ENCODE measurements at places on chromosomes 1 and 21.
A peak's percentile ranks its signal among the peaks of the same experiment; 100 is the strongest.

GRCh38 chr1:185112356-185112755 lies 44.4 kb downstream of the TRMT1L start:
- no peak for DNase-seq

GRCh38 chr1:106366627-106367319 lies 689.7 kb upstream of the PRMT6 start:
- no peak for DNase-seq

DNA sequence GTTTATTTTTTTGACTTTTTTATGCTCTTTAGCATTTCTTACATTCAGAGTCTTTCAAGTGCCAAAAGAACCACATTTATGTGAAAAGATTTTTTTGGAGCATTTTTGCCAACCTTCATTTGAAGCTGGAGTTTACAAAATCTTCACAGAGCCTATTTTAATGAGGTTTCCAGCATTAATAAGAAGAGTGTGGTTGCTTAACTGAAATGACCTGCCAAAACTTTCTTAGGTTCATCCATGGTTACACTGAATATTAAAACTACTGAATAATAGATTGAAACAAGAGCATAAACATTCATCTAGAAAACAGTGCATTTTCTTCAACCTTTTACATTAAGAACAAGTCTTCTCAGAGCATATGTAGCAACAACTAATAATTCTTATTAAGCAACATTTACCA lies 672.3 kb upstream of the CXADR start:
- DNase-seq = no peak

GRCh38 chr1:11790880-11791715 lies 14.7 kb downstream of the MTHFR start:
- DNase-seq = peak; percentile 98

DNA sequence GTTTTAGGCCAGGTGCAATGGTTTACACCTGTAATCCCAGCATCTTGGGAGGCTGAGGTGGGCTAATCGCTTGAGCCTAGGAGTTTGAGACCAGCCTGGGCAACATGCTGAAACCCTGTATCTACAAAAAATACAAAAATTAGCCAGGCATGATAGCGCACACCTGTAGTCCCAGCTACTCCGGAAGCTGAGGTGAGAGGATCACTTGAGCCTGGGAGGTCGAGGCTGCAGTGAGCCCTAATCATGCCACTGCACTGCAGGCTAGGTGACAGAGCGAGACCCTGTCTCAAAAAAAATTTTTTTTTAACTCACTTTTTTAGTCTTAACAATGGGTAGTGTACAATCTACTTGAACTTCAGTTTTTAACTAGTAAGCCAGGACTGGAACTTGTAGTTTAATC lies 137.5 kb downstream of the HS2ST1 start:
- no peak for DNase-seq

GRCh38 chr1:198681252-198681651 lies 42.4 kb downstream of the PTPRC start:
- DNase-seq = no peak

DNA sequence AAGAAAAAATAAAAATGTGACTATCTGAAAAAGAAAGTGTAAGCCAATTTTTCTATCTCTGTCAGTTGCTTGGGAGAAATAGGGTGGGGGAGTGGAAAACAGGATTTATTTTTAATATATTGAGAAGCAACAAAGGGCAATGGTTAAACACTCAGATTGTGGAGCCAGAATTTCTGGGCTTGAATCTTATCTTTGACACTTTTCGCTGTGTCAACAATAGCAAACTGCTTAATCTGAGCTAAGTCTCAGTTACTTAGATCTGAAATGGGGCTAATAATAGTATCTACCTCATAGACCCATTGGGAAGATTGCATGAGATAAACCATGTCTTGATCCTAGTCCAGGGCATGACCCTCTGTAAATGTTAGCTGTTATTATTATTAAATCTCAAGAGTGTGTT lies 468.1 kb downstream of the ADGRL2 start:
- DNase-seq = no peak

GRCh38 chr21:38486221-38486620 lies 12.1 kb downstream of the ERG start:
- no peak for DNase-seq

- peak; percentile 58 for DNase-seq
These were observed at the start of gene RAB29 for GRCh38 chr1:205775015-205775716. RAB29 (minus strand) TSS chr1:205775482; CDS start chr1:205774956, 526 bp downstream.

DNA sequence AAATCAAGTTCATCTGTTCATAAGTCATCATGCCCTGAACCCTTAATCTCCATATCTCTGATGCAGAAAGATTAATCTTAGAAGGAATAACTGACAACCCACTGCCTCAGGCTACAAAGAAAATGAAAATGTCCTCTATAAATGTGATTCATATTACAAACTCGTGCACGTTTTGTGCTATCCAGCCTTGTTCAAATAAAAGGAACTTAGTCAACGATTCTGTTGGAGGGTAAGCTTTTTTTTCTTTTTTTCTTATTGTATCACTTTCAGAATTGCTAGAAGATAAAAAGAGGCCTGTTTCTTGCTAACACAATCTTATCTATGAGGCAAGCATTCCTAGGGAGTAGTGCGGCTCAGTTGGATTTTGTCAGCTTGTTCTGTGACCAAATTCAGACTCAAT lies 228.4 kb downstream of the TM2D1 start:
- DNase-seq = no peak

DNA sequence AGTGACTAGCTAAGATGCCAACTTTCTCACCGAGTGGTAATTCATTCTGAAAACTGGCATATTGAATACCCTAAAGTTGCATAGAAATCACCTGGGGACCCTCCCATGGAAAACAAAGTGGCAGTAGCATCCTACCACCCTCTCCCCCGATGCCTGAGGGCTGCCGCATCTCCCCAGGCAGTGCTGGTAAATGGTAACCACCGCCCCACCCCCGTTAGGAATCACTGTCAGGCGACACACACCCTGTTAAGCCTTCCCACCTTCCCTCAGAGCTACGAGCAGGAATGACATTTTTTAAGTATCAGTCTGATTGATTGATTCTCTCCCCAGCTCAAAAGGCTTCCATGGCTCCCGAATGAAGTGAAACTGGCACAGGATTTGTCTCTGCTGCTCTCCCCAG lies 28.3 kb downstream of the TMPRSS2 start:
- no peak for DNase-seq

DNA sequence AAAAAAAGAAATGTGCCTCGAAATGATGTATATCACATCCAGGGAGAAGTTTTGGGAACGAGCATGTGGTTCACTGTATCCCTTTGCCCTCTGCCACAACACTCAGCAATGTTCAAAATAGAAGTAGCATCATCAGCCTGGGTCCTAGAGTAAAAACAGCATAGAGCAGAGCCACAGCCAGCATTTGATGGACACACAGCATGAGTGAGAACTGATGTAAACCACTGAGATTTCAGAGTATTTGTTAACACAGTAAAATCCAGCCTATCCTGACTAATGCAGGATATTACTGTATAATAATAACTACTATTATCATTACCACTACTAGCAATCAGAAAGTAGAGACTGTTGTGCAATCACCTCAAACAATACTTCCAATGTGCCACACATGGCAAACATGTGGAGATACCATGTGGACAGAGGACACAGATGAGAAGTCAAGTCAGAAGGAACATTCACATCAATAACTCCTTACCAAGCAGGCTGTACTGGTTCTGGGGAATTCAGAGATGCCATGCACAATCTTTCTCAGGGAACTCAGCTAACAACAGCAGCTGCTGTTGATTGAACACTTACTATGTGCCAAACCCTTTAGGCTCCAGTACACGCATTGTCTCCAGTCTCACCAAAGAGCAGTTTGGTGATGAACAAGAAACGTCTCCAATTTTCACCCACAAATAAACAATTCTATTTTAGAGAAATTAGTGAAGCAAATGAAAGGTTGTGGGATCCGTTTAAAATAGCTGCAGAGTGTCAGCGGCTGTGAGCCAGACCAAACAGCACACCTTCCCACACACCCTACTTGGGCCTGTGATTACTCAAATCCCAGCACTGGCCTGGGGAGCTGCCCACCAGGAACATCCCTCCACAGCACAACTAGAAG lies 16.6 kb upstream of the GFI1 start:
- DNase-seq = no peak

GRCh38 chr1:76713535-76713934 lies 153.7 kb upstream of the ST6GALNAC5 start:
- no peak for DNase-seq

- no peak for DNase-seq
These were observed 176.2 kb downstream of the RHOU start for GRCh38 chr1:228911225-228912210.

DNA sequence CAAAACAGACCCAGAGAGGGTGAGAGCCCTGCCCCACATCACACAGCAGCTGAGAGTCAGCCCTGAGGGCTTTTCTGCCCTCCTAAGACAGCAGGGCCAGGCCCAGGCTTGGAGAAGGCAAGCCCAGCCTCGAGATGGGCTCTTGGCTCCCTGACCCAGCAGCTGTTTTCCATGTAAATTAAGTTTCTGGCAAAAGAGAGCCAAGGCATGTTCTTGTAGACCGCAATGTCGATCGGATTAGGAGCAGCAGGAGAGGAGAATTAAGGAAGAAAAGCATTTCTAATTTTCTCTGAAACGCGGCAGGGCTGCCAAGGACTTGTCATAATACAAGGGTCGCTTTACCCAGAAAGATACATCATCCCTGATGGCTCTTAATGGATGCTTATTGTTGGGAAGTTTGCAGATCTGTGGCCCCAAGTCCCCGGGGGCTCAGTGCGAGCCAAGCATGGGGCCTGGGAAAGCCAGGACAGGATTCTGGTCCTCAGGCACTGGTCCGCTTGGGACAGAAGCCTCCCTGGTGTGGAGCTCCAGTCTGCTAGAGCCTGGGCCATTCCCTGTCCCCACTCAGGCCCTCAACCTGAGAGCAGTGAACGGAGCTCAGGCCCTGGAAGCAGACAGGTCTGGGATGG lies 62.8 kb downstream of the DMRTB1 start:
- no peak for DNase-seq

GRCh38 chr1:213530611-213531320 lies 457.0 kb upstream of the PROX1 start:
- no peak for DNase-seq

GRCh38 chr1:115117298-115117697 lies 28.0 kb upstream of the TSPAN2 start:
- DNase-seq = no peak

GRCh38 chr1:168190403-168190802 lies 11.6 kb downstream of the TIPRL start:
- no peak for DNase-seq

DNA sequence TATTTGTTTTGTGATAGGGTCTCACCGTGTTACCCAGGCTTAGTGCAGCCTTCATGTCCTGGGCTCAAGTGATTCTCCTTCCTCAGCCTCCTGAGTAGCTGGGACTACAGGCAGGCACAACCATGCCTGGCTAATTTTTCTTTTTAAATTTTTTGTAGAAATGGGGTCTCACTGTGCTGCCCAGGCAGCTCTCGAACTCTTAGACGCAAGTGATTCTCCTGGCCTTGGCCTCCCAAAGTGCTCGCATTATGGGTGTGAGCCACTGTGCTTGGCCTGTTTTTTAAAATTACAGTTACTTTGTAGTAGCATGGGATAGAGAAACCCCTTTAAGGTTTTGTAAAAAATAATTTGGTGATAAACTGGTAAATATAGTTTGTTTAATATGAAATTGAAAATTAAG lies 69.9 kb downstream of the RPS6KC1 start:
- DNase-seq = no peak

GRCh38 chr1:245060684-245061374 lies 94.0 kb upstream of the KIF26B start:
- DNase-seq = no peak

GRCh38 chr1:114274621-114275317 lies 121.1 kb upstream of the SYT6 start:
- no peak for DNase-seq

DNA sequence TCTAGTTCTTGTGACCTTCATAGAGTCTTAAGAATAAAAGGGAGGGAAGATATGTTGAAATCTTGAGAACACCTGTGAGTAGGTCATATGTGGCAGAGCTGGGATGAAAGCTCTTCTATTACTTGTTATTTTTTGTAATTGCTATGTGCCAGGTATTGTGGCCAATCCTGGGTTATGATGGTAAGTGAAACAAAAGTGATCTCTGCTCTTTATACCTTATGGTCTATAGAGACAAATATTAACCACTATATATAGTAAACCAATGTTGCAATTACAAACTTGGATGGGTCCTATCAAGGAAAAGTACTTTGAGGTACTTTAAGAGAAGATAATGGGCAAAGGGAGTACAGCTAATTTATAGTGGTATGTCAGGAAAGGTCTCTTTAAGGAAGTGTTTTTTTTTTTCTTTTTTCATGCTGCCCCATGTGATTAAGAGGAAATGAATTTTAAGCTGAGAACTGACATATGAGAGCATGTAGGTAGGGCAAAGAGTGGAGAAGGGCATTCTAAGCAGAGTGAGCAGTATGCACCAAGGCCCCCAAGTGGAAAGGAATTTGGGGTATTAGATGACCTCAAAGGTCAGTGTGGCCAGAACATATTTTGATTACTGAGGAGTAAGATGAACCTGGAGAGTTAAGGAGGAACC lies 43.3 kb downstream of the POU2F1 start:
- no peak for DNase-seq

GRCh38 chr1:212926372-212926771 lies 24.0 kb upstream of the VASH2 start:
- DNase-seq = no peak

GRCh38 chr1:209428241-209428921 lies 155.1 kb upstream of the CAMK1G start:
- DNase-seq = peak; percentile 25

DNA sequence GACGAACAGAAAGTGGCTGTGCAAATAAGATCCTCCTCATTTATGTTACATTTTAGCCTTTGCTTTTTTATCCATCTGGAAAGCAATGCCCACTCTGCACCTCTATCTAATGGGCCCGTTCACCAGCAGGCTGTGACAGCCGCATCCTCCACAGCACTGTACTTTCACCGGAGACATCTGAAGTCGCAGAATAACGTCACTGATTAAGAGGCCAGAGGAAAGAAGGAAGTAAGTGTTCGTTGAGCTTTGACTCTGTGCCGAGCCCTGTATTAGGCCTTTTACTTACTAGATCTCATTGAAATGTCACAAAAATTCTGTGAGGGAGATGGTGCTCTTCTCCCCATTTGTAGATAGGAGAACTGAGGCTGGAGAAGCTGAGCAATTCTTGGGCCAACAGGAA lies 62.3 kb downstream of the KAZN start:
- no peak for DNase-seq

- no peak for DNase-seq
These were observed 17.2 kb downstream of the SYT2 start for GRCh38 chr1:202692959-202693555.

DNA sequence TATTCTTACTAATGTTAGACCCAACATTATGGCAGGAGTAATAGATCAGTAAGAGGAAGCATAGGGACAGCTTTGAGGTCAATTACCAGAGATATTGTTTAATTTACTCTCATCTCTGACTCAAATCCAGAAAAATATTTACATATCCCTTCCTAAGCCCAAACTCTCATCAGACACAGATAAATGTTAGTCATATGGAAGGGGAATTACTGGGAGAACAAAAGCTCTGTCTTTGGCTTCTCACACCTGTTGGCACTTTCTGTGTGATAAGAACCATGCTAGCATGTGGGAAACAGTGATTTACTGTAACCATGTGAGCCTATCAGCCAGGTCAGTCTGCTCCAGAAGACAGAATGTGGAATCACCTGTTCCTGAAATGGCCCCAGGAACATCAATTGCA lies 72.4 kb downstream of the DUSP10 start:
- no peak for DNase-seq
